ENCODE measurements at places on chromosomes 12 and 14. TPM values are rescaled to one million over a fixed set of nuclear protein-coding genes. Genes with fewer than 3 reads are reported as not detected.

ASB2 gene
- 3.7 TPM for total RNA-seq

TAS2R43 gene
- 0.85 TPM for total RNA-seq

LDHB gene
- 1,158 TPM for total RNA-seq

E2F7 gene
- total RNA-seq, result 0.28 TPM

OVCH1 gene
- total RNA-seq, result 0.35 TPM

OAS3 gene
- total RNA-seq, result 15.6 TPM

DENND5B gene
- 14.1 TPM for total RNA-seq

TSHR gene
- 0.98 TPM for total RNA-seq

GALNT9 gene
- 20.7 TPM for total RNA-seq

USP44 gene
- total RNA-seq, result 2.8 TPM

LGMN gene
- total RNA-seq, result 66.3 TPM

LHX5 gene
- not detected for total RNA-seq

PMEL gene
- 1.7 TPM for total RNA-seq

GNPTAB gene
- total RNA-seq, result 46.0 TPM

CDC42BPB gene
- 127 TPM for total RNA-seq

KRT71 gene
- not detected for total RNA-seq

TPPP2 gene
- not detected for total RNA-seq

ARHGAP9 gene
- 18.1 TPM for total RNA-seq

TEDC1 gene
- 13.2 TPM for total RNA-seq

ARPC3 gene
- 204 TPM for total RNA-seq

RPS6KA5 gene
- 9.4 TPM for total RNA-seq

TAS2R42 gene
- total RNA-seq, result not detected

ADCY4 gene
- total RNA-seq, result 57.5 TPM

RTL1 gene
- total RNA-seq, result not detected

AICDA gene
- not detected for total RNA-seq

CAPZA3 gene
- total RNA-seq, result not detected

GDF3 gene
- 0.66 TPM for total RNA-seq

POLR3B gene
- total RNA-seq, result 9.7 TPM

PPM1H gene
- 25.0 TPM for total RNA-seq

ATP2A2 gene
- 221 TPM for total RNA-seq

KRT6C gene
- total RNA-seq, result not detected

RND1 gene
- total RNA-seq, result 1.0 TPM

EFS gene
- 5.5 TPM for total RNA-seq

TTC8 gene
- total RNA-seq, result 17.2 TPM
